ENCODE measurements at places on chromosomes 6 and 20.

DNA sequence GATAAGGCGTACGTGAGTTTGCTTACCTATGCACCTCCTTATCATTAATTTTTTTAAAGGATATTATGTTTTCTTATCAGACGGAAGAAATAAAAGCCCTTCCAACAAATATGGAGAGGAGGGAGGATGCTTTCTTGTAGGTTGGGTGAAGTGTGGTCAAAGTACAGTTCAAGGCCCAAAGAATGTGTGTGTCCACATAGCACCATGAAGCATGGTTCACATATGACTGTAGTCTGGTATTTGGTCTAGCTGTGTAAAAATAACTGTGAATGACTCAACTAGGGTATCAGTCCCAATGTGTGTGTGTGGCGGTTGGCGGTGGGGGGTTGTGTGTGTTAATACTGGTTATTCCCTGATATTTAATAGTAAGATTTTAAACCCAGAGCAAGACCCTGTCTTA lies 212.7 kb downstream of the TMEM242 start:
- no peak for DNase-seq

GRCh38 chr20:57686931-57687652 lies 22.7 kb downstream of the PMEPA1 start:
- no peak for DNase-seq

GRCh38 chr6:20921578-20921977 lies 387.3 kb downstream of the CDKAL1 start:
- DNase-seq: no peak

DNA sequence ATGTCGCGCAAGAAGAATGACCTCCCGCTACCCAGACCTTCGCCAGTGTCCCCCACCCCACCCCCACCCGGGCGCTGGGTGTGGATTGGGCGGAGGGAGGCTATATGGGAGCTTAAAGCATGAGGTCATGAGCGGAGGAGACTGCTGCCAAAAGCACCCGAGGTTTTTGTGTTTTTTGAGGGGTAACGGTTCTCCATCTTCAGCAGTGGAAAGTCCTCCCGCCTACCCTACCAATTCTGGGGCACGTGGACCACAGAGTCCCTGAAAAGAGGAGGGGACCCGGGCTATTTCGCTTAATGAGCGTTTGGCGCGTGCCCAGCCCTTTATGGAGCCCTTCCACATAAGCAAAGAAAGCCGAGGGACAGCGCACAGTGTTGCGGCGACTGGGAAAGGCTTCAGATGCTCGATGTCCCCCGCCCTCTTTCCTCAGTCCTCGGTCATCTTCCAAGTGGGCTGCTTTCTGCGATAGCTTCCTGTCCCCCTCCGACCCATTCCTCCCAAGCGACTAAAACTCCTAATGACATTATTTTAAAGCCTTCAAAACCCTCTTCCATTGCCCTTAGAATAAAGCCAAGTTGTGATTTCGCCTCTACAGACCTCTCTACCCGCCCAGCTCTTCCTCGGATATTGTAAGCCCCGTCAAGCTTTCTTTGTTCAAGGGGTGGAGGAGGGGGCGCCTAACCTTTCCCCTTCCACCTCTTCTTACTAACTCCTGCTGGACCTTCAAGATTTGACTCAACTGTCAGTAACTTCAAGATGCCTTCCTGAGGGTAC lies 2.1 kb upstream of the TRERF1 start:
- peak; percentile 19 for DNase-seq
